ENCODE measurements at places on chromosomes 3 and 15.
A peak's percentile ranks its signal among the peaks of the same experiment; 100 is the strongest.

DNA sequence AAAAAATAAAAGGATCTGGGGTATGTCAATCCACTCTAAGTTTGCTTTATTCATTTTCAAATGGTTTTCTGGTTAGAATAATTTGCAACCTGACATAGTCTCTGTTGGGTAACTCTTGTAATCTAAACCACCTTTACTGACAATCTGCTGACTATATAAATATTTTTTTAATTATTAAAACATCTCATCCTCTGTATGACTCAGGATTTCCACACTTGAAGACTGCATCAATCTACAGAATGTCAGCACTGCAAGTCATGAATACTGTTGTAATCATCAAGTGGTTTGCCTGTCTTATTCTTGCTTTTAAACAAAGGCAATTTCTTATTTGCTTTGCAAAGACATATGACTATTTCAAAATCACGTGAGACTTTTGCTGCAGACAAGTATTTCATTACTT lies 42.1 kb downstream of the VGLL3 start:
- DNase-seq, result no peak

- DNase-seq, result no peak
These were observed 165.9 kb downstream of the STAC start for GRCh38 chr3:36546226-36546625.

- no peak for DNase-seq
These were observed 38.3 kb downstream of the CCDC39 start for GRCh38 chr3:180640987-180641386.

- no peak for DNase-seq
These were observed 2.1 kb downstream of the AMIGO3 start for GRCh38 chr3:49717211-49717958.

GRCh38 chr3:194622621-194623340 lies 10.4 kb downstream of the TMEM44 start:
- DNase-seq, result no peak

GRCh38 chr3:180135101-180135500 lies 98.4 kb upstream of the PEX5L start:
- DNase-seq, result no peak

DNA sequence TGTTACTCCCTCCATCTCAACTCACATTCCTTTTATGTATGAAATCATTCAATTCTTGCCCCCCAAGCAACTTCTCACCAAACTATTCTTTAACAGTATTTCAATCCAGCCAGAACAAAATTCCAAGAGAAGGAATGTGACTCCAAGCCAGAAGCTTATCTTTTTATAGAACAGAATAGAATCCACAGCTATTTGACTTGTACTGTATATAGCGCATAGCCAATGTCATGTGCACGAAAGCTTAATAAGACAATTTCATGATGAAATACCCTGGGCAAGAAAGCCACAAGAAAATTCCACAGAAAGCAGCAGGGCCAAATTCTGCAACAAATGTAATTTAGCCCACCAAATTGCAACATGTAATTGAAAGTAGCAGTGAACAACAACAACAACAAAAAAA lies 127.6 kb upstream of the UBE2E2 start:
- no peak for DNase-seq

GRCh38 chr3:133038731-133039375 lies 662 bp downstream of the TMEM108 start:
- peak; percentile 52 for DNase-seq

DNA sequence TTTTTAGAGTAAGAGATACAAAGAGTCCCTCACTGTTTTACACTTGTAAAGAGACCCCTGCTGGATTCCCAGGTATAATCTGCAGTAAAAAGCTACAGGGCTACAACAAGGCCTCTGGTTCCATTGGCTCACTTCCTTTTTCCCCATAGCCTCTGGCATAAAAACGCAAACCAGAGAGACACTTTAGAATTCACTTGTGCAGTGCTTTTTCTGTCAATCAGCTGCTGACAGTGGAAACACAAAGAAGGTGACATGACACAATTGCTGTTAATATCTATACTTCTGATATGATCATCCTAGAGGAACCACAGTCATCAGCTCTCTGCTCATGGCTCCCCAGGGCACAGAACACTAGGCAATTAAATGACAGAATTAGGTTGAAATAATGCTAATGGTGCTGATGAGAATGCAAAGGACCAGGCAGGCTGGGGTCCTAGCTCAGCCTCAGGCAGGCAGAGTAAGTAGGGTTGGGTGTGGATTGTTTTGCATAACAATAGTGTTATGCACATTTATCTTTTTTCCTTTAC lies 667.9 kb upstream of the CFAP20DC start:
- DNase-seq, result peak; percentile 24

DNA sequence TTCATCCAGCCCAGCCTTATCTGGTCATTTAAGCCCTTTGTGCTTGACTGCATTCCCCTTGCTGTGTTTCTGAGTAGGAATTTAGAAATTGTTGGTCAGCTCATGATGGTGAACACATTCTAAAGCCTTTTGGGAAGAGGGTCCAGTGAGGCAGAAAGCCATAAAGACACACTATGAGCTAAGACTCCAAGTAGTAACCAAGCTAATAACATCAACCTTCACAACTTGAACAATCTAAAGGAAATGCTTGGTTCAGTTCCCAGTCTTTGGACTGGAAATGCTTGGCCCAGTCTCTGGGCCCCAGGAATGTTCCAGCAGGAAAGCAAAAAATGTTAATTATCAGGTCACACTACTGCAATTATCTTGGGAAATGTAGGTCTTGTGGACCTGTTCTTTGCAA lies 7.7 kb downstream of the PLSCR1 start:
- DNase-seq, result no peak

DNA sequence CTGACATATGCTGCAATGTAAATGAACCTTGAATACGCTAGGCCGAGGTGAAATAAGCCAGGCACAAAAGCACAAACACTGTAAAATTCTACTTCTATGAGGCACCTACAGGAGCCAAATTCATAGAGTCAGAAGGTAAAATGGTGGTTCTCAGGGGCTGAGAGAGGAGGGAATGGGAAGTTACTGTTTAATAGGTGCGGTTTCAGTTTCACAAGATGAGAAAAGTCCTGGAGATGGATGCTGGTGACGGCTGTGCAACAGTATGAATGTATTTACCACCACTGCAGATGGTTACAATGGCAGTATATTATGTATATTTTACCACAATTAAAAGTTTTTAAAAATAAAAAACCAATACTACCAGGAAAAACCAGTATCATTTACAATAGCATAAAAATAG lies 4.0 kb downstream of the TNK2 start:
- no peak for DNase-seq

- no peak for DNase-seq
These were observed 909.1 kb upstream of the ROBO1 start for GRCh38 chr3:80676866-80677265.

DNA sequence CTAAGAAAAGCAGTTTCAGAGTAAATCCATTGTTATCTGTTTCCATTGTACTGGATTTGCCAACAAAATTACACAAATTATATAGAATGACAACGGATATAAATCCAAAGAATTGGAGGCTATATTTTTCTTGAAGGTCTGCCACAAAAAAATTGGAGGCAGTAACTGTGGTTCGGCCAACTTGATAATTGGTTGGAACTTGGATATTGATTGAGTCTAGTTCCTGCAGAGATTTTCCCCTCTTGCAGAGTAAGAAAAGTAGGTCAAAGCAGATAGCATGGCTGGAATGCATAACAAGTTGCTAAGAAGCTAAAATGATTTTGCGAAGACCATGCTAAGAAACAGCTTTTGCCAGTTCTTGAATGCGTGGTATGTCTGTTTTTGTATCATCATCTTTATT lies 269.6 kb upstream of the CFAP20DC start:
- DNase-seq, result no peak

DNA sequence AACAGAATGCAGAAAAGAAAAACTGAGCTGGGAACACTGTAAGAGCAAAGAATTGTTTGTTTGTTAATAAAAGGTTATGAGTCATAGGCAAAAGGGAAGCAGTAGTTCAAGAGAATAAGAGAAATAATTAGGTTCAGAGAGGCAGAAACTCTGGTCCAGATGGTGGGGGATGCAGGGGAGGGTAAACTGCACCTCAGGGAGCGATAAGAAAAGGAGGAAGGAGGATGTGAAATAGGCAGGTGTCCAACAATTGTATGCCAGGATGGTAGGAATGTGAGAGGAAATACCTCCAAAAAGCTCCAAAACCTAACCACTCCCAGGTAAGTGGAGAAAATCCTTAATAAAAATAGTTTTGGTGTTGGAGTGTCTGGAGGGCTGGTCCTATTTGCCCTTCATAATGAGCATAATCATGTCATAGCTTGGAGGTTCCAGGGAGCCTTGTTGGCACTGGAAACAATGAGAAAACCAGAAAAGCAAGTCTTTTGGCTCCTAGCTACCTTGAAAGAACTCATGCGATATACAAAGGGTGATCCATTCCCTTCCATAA lies 405.4 kb upstream of the TBL1XR1 start:
- peak; percentile 45 for DNase-seq

GRCh38 chr3:38907426-38907825 lies 91.4 kb upstream of the SCN10A start:
- DNase-seq, result no peak

DNA sequence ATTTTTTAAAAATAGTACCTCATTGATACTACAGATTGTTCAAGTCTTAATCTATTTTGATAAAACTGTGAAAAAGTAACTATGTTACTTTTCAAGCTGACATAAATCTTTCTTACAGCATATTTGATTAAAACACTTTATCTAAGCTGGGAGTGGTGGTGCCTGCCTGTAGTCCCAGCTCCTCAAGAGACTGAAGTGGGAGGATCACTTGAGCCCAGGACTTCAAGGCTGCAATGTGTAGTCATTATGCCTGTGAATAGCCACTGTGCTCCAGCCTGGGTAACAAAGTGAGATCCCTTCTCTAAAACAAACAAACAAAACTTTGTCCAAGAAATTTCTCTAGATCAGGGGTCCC lies 59.6 kb upstream of the NEDD4 start:
- DNase-seq, result no peak

DNA sequence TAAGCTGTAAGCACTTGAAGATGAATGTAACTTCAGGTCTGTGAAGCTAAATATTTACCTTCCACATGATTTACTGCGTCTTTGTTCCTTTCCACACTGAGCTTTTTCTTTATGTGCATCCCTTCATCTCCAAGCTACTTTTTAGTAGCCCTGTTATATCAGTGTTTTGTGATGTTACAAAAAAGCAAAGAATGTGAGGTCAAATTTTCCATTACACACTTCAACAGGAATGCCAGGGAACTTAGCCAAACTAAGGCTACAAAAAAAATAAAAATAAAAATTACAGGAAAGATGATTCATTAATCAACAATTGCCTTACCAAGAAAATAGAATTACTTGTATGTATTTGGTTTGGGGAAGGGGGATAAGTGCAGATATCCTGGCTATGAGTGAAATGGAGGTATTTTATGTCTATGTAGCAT lies 73.0 kb downstream of the FILIP1L start:
- DNase-seq, result no peak

DNA sequence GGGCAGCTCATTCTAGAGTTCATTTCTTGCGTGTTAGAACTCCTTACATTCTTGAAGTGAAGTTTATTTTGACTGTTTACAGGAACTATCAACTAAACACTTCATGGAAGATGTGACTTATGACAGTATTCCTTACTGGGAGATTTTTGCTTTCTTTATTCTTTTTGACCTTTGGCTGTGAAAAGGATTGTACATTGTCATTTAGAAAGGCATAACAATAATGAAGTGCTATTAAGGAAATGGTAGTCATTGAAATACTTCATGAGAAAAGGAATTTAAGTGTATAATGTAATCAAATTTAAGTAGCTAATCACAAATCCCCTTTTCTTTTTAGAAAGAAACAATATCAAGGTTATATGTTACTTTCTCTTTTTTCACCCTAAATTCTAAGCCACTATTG lies 11.3 kb downstream of the P2RY14 start:
- no peak for DNase-seq

- no peak for DNase-seq
These were observed 70.8 kb downstream of the ADAM10 start for GRCh38 chr15:58678683-58679082.

GRCh38 chr3:45417930-45418847 lies 29.8 kb downstream of the LARS2 start:
- DNase-seq, result no peak

- no peak for DNase-seq
These were observed 18.6 kb downstream of the MAP3K13 start for GRCh38 chr3:185381320-185382058.

DNA sequence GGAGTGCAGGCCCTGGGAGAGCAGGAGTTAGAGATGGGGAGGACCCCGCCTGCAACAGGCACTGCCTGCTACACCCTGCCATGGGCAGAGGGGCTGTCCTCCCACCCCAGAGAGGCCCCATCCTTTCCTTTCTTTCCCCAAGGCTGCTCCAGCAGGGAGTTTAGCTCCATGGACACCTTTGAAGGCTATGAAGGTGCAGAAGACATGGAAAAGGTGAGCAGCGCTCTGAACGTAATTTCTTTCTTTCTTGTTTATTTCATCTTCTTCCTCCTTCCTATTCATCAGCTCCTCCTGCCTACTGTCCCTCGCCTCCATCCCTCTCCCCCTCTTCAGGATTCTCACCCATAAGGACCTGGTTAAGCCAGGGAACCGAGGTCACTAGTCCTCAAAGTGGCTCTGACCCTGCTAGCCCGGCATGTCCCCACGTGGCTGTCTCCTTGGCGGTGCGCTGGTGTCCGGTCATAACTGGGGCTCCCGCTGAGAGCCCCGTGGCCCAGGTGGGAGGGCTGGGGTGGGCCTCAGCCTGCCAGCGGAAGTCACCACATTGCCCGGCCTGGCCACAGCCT lies 16.0 kb upstream of the ADIPOQ start:
- DNase-seq, result no peak

DNA sequence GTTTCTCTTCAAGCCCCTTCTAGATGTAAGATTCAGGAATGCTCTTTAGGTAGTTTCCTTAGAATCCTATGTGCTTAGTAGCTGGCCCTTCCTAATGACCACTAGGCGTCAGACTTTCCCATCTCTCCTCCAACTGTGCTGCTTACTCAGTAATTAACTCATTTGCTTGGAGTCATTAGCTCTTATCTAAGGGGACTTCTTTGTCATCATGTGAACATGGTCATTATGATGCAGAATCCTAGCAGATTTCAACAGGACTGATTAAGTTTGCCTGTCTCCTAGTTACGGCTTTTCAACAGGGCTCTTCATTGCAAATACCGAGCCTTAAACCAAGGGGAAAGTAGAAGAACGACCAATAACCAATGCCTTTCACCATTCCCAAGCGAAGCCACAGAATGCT lies 46.4 kb downstream of the GJD2 start:
- DNase-seq, result peak; percentile 47

DNA sequence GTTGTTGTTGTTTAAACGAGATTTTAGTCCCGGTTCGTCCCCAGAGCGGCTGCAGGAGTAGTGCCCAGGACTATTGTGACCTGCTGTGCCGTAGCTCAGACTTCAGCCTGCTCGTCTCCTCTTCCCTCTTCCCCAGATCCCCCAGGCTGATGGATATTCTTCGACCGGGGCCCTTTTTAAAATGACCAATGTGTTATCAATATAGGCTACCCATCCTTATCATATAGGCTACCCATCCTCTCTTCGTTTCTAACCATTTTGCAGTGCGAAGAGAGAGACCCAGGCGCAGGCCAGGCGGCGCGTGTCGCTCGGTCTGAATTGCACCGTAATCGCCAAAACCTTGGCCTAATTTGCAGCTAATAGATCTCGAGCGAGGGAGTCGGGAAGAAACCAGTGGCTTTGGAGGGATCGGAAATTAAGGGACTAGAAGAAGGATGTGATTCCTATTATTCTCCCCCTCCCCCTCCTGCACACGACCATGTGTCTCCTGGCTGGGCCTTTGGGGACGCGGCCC lies 23.0 kb downstream of the NR2F2 start:
- DNase-seq, result no peak

- peak; percentile 60 for DNase-seq
These were observed 48.0 kb upstream of the FSTL1 start for GRCh38 chr3:120498556-120499346.

- DNase-seq, result no peak
These were observed 359.1 kb upstream of the IL12A start for GRCh38 chr3:159629329-159630084.
